CD8-positive, alpha-beta T cell (primary cell): ENCODE measurements at places on chromosomes 3 and 15.

DNA sequence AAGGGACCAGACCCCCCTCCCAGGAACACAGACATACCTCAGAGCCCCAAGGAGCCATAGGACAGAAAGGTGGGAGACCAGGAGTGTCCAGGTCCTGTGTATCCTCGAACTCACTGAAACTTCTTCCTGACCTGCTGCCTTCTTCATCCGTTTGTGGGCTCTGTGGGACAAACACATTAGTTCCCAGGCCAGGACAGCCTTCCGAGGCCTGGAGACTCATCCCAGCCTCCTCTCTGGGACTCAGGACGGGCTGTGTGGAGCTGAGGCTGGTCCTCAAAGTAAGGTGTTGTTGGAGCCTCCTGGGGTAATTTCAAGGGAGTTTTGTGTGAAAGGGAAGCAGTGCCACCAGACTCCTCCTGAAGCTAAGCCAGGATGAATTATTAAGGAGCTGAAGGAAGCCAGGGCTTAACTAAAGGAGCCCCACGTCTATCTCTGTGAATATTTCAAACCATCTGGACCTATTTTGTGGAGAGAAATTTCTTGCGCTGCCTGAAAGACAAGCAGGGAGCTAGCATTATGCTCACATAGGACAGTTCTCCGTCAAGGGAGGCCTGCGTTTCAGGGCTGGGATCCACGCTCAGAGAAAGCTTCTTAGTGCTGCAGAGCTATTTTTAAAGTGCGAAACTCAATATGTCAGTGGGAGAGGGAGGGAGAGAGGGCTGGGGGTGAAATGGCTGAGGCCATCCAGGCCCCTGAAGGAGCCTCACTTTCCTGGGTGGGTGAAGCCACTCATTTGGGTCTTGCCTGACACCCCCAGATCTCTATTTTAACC is 29.8 kb upstream of the PLA2G4E start:
- no peak for DNase-seq

DNA sequence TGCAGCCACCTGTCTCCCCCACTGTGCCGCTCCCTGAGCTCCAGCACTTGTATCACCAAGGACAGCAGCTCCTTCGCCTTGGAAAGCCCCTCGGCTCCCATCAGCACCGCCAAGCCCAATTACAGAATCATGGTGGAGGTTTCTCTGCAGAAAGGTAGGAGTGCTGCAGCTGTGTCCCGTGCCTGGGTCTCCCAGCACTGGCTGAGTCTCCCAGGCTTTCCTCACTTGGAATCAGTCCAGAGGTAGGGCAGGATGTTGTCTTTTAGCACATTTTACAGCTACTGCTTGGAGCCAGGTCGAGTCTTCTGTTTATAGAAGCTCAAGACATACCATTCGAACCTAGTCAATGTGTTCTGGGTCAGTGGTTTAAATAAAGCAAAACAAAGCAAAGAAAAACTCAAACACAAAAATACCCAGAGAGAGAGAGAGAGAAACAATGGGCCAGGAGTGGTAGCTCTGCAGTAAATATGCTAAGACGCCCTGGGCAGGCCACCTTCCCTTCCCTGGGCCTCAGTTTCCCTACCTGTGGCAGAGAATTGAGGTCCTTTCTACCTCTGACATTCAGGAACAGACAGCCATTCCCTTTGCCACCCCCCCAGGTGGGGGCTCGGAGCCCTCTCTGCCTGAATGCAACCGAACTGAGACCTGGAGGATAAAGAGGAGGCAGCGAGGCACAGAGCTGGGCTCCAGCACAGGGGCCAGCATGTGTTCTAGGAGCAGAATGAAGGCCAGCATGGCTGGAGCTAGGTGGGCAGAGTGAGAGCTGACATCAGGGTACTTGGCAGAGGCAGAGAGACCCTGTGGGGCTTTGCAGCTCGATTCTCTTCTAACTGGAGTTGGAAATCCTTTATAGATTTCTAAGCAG is 44.1 kb downstream of the STARD5 start:
- DNase-seq: no peak

DNA sequence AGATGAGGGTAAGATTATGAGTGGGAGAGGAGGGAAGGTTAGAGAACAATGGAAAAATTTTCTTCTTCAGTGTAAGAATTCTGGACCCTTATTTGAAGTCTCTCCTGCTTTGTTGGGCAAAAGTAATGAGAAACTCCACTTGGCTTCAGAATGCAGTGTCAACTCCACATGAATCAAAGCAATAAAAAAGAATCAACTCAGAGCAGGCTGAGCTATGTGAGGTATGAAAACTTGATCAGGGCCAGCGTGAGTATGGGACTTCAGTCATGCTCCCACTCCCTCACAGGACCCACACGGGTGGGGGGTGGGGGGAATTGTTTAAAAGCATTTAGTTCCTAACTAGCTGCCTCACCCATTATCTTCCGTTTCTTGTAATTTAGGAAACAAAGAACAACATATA is 502.2 kb downstream of the PDCD6IP start:
- DNase-seq: no peak

DNA sequence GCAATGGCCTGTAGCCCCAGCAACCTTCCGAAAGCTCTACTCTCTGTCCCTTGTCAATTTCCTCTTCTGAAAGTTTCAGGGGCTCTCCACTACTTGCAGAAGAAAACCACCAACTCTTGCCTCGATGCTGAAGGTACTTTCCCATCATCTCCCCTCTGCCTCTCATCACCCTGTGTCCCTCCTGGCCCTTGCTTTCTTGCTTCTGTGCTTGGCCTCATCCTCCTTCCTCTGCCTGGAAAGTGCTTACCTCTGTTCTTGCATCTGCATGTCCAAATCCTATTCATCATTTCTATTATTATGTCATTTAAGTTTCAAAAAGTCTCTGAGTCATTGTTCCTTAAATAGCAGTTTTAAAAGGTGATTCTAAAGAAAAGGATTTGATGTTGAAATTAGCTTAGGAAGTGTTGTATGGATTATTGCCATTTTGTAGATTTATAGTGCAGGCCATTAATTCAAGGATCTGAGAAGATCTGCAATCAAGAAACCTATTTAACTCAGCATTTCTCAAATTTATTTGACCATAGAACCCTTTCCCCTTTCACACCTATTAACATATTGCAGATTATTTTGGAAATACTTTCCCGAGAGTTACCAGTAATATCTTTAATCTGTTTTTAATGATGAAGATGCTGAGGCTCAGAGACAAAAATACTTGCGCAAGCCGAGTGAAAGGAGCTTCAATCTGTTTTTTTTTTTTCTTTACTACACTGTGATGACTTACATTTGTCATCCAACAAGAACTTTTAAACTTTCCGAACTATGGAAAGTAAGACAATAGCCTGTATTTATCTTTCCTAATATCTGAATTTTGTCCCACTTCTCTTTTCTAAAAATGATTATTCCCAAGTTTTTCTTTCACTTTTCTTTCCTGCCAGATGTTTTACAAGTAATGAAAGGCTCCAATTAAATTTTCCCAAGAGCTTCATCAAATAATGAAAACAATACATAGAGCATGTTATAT is 22.3 kb upstream of the CFAP161 start:
- no peak for DNase-seq

GRCh38 chr15:66730168-66731021 is 28.4 kb downstream of the SMAD6 start:
- no peak for DNase-seq

DNA sequence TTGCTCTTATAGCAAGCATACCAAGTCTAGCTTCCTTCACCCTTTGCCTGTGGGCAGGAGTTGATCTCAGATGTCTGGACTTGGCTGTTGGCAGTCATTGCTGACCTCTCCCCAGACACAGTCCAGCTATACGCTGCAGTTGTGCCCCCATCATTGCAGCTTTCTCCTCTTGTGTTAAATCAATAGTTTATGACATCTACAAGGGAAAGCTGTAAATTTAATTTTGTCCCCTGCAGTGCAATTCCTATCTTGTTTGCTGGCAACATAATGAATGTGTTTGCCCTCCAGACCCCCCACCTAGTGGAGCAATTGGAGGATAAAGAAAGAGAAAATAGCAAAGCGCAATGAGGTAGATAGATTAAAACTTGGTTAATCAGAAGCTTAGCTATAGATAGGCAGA is 280.2 kb downstream of the LSAMP start:
- no peak for DNase-seq

DNA sequence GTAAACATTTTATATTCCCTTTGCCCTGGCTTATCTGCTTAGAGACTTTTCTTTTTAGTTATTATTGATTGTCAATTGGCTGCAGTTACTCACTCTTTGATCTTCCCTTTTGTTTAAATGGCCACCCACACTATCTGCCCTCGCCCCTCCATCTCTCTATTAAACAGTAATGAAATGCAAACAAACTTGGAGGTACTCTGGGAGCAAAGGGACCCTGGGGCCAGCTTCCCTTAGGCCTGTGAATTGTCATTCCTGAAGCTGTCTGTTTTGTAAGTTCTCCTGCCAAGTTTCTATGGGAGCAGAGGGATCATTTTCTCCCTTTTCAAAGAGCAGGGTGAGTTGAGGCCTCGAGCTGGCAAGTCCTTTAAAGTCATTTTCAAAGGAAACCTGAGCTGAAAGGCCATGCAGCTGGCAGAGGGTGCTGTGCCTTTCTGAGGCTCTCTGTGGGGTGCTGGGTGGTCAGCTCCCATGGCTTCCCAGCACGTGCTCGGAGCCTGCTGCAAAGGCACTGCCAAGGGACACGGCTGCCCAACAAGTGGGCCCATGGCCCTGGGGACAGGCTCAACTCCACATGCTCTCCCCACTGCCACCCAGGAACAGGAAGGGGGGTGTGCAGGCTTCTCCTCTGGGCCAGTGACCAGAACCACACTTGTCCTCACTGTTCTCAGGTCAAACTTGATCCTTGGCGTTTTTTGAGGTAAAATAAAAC is 17.4 kb upstream of the RTP2 start:
- DNase-seq: no peak

GRCh38 chr15:35118960-35119359 is 33.9 kb upstream of the NANOGP8 start:
- no peak for DNase-seq

DNA sequence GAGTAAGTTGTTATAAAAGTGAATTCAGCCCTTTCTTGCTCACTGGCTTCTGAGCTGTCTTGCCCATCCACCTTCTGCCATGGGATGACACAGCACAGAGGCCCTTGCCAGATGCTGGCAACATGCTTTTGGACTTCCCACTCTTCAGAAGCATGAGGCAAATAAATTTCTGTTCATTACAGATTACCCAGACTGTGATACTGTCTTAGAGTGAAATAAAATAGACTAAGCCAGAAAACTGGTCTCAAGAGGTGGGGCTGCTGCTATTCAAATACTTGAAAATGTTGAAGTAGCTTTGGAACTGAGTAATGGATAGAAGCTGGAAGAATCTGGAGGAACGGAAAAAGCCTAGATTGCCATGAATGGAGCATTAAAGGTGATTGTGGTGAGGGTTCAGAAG is 170.4 kb downstream of the ZMAT3 start:
- no peak for DNase-seq

DNA sequence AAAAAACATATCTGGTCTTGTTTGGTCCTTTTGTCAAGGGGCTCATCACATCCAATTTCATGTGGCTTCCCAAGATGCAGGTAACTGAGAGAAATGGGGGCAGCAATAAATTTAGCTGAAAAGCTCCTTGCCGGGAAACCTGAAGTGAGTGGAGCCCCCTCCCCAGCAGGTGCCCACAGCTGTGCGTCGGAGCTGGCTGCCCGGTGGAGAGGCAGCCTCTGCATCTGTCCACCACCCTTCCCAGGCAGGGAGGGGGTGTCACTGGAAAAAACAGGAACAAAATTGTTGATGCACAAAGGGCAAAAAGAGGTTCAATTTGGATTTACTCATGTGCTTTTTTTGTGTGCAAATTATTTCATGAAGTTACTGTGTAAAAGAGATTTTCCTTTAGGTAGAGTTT is 249.4 kb upstream of the LYSMD4 start:
- no peak for DNase-seq

- DNase-seq: no peak
Measured at GRCh38 chr3:121988146-121988545, 33.9 kb downstream of the ILDR1 start.

- DNase-seq: no peak
Measured at GRCh38 chr3:23775254-23775909, 30.4 kb upstream of the UBE2E1 start.

DNA sequence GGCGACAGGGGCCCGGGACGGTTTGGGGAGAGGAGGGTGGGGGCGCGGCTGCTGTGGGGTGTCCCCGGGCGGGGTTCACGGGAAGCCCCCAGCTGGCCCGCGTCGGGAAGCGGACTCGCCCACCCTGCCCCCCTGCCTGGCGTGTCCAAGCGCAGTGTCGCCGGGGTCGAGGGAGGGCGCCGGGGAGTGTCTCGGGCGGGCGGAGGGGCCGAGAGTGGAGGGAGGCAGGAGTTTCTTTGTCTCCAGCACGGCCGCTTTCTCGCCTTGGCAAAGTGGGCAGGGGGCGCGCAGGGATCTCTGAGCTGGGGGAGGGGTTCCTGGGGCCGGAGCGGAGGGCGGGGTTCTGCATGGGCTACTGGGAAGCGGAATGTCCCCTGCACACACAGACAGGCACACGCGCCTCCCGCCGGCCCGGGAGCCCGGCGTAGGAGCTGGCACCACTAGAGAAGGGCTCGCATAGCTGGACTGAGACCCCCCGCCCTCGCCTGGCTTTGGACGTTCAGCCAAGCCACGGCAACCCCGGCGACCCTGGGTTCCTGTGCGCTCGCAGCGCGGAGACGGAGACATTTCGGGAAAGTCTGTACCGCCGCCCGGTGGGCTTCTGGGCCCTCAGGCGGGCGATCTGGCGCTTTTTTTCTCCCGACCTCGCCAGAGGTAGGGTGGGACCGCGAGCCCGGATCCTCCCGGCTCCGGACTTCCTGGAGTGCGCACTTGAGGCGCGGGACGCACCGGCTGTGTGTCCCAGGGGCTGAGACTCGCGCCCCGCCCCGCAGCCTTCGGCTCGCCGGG is 822 bp downstream of the ST8SIA2 start:
- no peak for DNase-seq
